ENCODE measurements at places on chromosomes 11 and 22. TPM values are rescaled to one million over a fixed set of nuclear protein-coding genes. Genes with fewer than 3 reads are reported as not detected.

GRCh38 chr22:39176143-39176713 is 23.7 kb upstream of the CBX7 start:
- DNase-seq = no peak

Gene CASP12
- total RNA-seq = 0.27 TPM

DNA sequence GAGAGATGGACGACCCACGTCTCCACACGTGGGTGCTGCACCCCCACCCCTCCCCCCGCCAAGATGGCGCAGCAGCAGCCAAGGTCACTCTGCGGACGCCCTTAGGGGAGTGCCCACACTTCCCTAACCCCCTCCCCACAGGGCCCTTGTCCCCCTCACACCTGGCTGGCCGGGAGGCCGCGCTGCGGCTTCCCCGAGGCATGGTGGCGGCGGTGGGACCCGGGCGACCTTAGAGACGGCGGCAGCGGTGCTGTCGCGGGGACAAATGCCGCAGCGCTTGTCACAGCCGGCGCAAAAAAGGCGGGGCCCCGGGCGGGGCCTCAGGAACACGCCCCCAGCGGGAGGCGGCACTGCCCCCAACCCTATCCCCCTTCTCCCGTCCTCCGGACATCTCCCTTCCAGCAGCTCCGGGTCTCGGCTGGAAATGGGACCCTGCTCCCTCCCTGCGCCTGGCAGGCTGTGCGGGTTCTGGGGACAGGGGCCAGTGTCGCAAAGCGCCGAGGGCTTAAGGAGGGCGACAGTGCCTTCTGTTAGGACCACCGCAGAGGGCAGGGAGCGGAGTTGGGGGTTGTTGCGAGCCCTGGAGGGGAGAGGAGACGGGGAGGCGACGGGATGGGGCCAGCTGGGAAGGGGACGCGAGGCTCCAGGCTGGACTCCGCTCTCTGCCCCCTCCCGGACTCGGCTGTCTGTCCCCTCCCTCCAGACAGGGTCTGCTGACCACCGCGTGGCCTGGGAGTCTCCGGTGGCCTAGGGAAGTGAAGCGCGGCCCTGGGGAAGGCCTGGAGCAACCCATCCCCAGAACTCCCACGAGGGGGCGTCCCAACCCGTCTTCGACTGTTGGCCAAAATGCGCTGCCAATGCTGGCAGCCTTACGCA is at the start of gene CHCHD10:
Gene CHCHD10 (minus strand): TSS at position 300 of the 876 bp plus-strand sequence. CDS start 98 bp downstream, at position 202.
- DNase-seq = peak; percentile 90

DNA sequence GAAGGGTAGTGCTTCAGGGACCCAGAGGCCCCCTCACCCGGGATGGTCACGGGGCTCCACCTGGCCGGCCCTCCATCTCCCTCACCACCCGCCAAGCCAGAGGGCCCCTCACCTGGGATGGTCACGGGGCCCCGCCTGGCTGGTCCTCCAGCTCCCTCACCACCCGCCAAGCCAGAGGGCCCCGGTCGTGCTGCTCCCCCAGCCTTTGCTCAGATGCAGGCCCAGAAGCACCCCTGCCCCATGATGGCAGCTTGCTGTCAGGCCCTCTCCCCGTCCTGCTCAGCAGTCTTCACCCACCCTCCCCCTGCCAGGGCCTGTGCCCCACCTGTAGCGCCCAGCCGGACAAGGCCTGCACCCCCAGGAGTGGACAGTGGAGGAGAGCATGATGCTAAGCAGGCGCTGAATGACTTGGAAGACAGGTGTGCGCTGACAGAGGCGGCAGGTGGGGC is 7.3 kb downstream of the DENND6B start:
- DNase-seq = no peak

Gene DBX1
- not detected for total RNA-seq

GRCh38 chr11:107567739-107568335 is 2.3 kb upstream of the ALKBH8 start:
- DNase-seq = no peak

Gene PATE4
- not detected for total RNA-seq

DNA sequence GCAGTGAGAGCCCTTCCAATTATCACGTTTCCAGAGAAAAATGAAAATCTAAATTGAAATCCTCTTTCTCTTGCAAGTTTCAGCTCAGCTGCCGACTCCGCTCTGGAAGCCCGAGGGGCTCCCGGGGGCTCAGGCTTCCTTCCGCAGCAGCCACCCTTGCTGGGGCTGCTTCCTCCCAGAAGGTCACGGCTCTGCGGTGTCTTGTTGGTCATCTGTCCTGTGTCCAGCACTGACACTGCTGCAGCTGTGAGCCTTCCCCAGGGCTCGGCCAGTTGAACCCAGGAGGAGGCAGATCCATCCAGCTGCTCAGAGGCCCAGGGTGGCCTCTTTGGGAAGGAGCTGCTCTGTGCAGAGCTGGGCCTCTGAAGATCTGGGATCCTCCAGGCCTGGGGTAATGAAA is 1337.2 kb downstream of the TBC1D22A start:
- DNase-seq = no peak

GRCh38 chr11:124745835-124746620 is 6.0 kb downstream of the VSIG2 start:
- DNase-seq = peak; percentile 87

- DNase-seq = no peak
Observed at GRCh38 chr11:57421805-57422204, 5.1 kb downstream of the SLC43A3 start.

DNA sequence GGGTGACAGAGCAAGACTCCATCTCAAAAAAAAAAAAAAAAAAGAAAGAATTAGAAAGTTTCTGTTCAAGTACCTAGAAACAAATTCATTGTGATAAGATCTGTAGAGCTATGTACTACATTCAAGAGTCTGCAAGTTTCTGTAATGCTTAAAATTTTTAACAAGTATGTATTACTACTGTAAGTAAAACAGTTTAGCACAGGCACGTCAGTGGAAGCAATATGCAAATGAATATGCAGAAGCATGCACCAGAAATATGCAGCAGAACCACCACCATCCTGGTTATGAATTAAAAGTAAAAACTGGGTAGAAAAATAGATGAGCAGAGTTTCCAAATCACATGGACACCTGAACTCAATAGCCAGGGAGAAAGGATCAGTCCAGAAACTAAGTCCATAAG is 19.3 kb downstream of the SBF2 start:
- no peak for DNase-seq

DNA sequence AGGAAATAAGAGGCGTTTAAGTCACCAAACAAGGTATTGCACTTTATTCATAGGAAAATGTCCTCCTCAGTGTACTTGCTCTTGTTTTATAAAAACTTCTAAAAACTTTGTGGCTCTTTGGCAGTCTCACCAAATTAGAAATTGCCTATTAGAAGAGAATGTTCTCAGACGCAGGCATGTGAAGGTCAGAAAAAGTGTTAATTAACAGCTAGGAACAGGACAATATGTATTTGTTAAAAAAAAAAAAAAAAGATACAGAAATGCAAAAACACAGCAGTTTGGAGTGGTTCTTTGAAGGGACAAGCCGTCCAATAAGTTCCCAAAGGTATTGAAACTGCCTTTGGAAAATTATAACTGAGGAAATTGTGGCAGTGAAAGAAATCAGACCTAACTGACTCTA is 67.9 kb downstream of the SLC25A17 start:
- DNase-seq = no peak

DNA sequence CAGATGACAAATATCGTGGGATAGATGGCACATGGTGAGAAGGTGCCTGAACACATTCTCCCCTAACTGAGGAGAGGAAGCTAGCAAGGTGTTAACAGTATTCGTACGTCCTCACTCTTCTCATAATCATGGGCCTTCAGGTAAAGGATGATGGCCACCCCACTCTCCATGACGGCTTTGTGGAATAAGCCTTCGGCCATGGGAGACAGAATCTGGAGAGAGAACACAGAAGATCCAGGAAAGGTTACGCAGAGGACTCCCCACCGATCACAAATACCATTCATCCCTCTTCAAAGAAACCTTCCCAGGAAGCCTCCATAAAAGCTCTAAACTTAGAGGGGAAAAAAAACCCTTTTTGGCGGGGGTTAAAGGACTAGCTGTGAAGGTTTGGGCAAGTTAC is 189.9 kb downstream of the BCR start:
- DNase-seq = no peak

DNA sequence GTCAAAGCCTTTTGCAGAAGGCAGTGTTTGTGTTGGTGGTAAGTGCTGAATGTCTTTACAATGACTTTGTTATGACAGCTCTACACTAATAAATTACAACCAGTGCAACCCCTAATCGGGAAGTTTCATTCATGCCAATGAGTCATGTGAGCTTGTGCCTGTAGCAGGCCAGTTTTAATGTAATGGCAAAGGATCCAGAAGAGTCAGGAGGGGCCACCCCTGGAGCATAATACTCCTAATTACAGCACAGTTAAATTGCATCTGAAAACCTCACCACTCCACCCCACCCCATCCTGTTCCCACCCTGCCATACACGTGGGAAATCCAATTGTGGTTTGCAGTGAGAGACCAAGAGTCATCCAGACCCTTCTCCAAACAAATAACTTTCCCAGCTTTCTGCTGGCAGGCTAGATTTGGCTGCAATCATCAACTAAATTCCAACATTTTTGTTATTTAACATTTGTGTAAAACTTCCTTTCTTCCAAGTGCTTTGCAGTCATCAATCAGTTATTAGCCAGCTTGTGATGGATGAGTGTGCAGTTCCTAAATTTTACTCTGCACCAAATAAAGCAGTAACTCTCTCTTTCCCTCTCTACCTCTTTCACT is 277.3 kb upstream of the FAT3 start:
- no peak for DNase-seq

GRCh38 chr11:2222451-2222850 is 47.9 kb downstream of the ASCL2 start:
- DNase-seq = no peak

Gene MUC5B
- total RNA-seq = 655 TPM

DNA sequence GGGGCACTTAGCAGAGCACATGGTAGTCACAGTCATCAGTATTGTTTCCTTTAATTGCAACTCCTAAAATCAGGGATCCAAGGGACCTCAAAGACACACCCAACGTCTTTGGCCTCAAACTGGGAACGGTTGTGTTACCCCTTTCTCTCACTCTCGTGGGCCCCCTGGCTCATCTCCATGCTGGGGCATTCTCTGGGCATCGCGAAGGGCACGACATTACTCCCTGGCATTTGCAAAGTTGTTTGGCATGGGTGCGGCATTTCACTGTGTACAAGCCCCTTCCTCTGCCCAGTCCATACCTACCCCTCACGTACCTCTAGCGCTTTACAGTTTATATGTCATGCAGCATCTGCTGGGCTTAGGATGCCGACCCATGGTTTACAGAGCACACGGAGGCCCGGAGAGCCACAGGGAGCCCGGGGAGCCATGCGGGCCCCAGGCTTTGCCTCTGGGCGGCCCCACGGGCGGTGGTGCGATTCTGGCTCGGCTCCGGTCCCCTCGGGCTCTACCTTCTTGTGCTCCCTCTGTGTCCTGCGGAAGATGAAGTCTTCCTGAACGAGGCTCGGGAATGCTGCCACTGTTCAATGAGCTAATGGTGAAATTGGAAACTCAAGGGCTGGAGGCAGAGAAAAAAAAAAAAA is 21.9 kb upstream of the CACNG2 start:
- no peak for DNase-seq

- DNase-seq = no peak
Observed at GRCh38 chr11:129720156-129720555, 95.5 kb upstream of the TMEM45B start.

GRCh38 chr11:73376803-73377629 is 817 bp downstream of the RELT start:
- peak; percentile 57 for DNase-seq

DNA sequence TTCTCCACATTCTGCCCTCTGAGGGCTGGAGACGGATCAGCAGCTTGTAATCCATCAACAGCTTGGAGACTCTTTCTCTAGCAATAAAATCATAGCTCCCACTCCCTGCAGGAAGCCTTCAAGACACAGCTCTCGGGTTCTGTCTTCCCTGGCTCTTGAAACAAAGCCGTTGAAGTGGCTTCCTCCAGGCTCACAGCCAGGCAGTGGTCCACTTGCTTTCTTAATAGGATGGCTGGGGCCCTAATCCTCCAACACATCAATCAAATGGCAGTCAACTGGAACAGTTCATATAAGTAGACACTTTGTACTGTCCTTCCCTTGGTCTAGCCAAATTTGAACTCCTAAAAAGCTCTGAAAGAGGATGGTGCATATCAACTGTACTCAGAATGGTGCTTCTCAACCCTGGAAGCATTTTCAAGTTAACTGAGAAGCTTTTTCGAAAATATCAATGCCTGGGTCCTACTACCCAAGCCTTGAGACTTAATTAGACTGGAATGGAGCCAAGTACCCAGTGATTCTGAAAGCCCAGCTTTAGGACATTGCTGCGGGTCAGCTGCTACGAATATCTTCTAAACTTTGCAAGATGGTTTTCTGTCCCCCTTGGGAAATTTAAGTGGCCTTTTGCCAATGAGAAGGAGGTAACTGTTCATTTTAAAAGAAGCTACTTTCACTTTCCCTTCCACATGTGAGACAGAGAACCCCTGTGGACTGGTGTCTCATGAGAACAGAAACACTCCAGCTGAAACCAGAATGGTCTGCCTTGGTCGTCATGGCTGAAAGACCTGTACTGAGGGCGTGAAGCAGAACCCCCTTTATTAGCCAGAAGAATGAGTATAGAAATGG is 74.7 kb downstream of the SC5D start:
- DNase-seq = no peak

DNA sequence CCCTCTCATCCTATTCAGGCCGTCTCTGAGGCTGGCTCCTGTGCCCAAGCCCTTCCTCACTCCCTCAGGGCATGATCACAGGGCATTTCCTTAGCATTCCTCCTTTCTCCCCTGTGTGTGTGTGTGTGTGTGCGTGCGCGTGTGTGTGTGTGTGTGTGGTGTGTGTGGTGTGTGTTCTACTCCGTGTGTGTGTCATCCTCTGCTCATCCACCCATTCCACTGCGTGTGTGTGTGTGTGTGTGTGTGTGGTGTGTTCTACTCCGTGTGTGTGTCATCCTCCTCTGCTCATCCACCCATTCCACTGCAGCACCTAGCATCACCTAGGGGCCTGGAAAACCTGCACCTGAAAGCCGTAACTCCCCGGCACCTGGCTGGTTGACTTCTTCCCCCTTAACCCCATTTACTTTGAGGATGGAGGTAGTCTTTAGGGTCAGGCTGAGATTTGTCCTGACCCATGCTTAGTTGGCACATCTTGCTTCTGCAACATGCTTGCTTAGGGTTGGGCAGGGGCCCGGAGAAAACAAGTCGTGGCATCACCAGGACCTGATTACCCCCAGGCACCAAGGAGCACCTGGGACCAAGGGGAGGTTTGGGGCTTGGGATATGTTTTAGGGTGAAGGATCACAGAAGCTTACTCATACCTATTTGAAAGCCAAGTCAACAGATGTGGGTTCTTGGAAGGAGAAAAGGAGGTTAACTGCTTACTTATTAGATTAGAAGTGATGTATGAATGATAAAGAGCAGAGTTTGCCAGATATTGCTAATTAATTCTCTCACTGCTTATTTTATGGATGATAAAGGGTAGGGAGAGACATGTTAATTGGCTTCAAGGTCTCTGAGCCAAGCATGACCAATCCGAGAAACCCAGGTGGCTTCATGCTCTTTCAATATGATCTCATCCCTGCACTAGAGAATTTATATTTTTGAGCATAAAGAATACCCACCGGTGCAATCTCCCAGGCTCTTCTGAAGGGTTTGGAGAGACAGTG is 18.9 kb downstream of the TIMP3 start:
- no peak for DNase-seq

Gene FXYD2
- 1.5 TPM for total RNA-seq

Gene ABCC8
- 2.1 TPM for total RNA-seq

Measured in colonic mucosa (tissue), 4 donors.